ENCODE measurements at places on chromosomes 7 and 10.
A peak's percentile ranks its signal among the peaks of the same experiment; 100 is the strongest.

GRCh38 chr10:13268841-13269240 lies 31.0 kb downstream of the PHYH start:
- DNase-seq, result no peak

DNA sequence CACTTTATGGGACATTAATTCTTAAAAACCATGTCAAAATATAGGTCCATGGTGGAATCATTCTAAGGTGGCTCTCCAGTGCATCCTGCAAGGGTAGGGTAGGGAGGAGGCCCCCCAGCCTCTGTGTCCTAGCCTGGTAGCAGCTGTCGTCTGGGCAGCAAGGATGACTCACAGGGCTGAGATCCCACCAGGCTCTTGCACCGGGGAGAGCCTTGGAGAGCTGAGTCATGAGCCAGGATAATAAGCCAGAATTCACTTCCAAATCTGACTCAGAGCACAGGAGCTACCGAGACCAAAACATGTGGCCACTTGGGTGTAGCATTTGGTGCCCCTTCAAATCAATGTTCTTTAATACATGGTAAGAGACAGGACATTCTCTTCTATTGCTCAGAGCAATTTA lies 298.5 kb downstream of the NEBL start:
- DNase-seq, result peak; percentile 84

DNA sequence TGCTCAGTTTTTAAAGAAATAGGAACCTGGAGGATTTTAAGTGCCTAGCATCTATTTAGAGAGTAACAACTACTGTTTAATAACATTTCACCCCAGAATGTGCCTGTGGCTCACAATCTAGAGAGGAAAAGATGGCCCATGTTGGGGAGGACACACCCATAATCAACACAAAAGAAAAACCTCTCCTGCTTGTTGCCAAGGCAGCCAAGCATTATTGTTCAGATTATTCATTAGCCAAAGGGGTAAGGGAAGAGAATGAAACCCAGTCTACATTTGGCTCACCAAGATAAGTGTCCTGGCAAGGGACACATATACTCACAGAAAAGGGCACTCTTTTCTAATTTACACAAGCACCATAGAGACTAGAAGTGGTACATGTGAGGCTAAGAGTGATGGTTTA lies 17.7 kb upstream of the IFIT1B start:
- no peak for DNase-seq

DNA sequence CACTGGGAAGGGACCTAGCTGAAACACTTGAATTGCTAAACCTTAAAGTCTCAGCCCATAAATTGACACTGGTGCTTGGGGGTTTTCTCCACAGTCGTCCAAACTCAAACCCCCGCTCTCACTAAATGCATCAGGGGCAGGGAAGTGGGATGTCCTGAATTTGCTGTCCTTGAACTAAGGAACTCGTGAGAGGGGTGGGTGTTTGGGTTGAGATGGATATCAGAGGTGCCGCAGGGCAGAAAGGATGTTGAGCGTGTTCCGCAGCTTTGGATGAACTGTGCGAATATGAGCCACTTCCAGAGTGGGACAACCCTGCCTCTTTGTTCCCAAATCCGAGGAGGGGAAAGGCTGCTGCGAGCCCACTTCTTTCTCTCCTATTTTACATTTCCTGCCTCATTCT lies 90.3 kb upstream of the LYZL2 start:
- no peak for DNase-seq

GRCh38 chr10:69464801-69465401 lies 13.6 kb downstream of the TSPAN15 start:
- no peak for DNase-seq

DNA sequence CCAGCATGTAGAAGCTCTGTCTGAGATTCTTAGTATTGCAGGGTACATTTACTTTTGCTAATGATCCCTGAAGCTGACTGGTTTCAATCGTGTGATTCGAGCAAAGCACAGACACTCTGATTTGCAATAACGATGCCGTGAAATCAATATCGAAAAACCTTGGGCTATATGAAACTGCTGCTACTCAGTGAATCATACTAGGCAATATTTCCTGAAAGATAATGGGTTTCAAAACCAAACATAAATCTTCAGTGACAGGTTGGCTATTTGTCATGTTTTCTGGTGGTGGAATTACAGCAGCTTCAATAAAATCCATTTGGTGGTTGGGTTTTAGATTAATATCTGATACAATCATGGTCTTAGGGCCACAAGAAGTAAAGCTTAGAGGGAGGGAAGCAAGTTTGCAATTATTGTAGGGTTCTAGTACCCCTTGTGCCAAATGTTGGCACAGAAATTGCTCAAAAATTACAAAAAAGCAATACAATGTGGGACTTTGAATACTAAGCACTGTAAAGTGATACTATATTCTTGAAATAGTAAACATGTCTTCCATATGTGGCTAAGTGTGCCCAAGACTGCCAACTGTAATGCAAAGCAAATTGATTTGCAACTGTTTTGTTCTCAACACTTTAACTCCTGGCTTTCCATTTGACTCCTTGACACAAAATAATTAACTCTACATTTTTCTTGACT lies 112.4 kb upstream of the JAZF1 start:
- no peak for DNase-seq

DNA sequence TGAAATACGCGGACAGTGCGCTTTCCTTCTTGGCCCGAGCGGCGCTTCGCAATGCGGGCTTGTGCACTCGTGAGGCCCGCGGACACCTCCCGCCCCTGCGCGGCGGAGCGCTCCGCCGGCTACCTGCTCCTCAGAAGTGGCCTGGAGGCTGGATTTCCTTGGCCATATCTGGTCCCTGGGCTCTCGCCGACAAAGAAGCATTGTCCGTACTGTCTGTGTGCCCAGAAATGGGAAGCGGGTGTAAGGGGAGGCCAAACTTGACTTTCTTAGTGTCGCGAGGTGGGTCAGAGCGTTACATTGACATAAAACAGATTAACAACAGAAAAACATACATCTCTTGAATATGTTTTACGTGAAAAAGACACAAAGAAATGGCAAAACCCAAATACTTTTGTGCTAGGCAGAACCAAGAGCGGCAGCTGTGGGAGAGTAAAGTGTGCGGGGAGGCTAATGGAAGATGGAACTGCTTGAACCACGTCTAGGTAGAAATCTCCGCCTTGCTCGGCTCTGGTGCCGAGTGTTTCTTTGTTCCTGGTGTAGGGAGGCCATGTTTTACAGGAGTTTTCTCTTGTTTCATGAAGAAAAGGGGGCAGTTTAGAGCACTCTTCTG lies 1.4 kb downstream of the LANCL2 start:
- DNase-seq, result no peak

DNA sequence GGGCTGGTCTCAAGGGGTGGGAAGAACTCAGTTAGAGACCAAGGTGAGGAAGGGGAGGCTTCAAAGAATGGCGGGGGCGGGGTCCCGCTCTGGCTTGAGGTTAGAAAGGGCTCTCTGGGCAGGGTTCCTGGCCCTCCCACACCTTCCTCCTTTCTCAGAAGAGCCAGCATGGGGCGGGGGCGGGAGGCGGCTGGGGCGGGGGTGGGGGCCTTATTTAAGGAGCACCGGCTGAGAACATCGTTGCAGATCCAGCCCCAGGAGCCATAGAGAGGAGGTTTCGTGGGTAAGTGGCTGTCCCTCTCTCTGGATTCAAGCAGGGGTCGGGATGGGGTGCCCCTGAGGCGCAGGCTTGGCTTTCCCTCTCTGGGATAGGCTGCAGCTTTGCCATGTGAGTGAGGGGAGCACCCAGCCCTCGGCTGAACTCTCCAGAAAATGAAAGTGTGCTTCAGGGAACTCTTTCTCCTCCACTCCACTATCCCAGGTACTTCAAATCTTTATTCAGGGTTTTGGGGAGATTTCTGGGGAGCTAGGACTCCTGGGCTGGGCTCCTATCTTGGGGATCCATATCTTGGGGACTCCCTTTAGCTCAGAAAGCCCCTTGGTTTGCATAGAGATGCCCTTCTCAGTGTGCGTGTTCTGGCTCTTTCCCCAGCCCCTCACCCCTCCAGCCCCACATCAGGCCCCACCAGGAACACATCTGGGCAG lies 3.3 kb upstream of the CUEDC2 start:
- no peak for DNase-seq

GRCh38 chr7:15457990-15458955 lies 103.5 kb downstream of the AGMO start:
- no peak for DNase-seq

DNA sequence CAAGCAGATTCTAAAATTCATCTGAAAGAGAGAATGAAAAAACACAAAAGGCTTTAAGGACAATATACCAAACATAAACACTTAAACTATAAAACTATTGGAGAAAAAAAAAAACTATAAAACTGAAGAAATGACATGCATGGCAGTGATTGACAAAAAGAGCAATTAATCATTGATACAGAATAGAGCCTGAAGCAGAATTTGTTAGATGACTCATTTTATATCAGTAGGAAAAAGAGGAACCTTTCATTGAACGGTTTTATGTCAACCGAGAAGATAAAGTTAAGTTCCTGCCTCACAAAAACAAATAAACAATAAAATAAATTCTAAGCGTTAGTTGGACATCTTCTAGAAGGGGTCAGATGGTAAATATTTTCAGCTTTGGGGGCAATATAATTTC lies 23.3 kb downstream of the NPY start:
- no peak for DNase-seq

DNA sequence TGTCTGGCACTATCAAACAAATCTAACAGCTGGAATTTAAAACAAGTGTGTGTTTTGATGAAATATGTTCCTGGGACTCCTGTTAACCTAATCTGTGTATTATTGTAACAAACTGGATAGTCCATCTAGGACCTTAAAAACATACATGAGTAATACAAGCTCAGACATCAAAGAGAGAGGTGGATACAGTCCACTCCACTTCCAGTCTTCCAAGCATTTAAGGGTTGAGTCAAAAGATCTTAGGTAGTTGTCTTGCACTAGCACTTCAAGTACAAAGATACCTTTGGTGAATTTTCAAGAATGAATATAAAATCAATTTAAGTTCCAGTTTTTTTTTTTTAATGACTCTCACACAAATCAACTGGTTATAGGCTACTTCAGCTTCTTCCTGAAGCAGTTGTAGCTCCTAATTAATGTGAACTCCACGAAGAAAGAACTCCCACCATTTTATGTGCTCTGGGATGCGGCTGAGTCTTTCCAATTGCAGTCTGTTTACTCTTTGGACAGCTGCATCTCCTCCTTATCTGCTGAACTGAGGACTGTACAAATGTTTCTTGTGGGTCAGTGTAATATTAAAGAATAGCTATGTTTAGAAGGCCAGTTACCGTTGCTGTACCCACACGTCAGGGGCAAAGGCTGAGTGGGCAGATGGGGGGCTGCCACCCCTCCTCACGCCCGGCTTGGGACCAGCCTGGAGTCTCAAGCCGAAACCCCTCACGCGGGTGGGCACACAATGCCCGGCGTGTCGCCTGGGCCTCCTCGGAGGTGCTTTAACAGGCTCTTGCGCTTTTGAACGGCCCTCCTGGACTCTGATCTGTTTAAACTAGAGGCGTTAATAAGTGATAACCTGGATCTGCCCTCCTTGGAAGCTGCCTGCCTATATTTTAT lies 2.9 kb upstream of the IGF2BP3 start:
- DNase-seq, result no peak

DNA sequence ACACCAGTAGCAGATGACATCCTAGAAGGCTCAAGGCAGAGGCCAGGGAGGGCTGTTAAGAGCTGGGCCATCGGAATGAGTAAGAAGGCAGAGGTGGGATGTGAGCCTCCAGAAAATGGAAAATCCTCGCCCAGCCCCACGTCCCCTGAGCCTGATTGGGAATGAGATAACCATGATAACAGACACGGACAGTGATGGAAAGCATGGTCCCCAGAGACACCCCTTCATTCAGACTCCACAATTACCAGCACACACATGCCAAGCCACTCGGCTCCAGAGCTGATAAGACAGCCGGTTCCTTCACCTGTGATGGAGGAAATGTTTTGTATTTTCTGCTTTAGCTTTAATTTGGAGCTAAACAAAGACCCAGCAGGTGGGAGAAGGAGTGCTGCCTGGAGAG lies 106.0 kb downstream of the GRID1 start:
- DNase-seq, result no peak

DNA sequence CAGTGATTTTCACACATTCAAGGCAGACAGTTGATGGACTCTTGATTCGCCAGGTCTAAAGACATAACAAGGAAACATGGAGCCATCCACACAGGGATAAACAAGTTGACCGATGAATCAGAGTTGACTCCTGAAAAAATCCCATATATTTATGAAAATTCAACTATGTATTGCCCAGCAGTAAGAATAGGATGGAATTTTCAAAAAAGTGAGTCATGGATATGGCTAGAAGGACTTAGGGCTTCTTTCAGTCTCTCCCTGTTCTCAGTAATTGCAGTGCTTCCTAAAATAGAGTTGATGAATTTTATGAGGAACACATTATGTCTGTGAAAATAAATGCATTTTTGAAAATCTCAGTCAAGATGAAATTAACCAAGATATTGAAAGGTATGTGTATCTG lies 301.2 kb downstream of the PLXDC2 start:
- no peak for DNase-seq

DNA sequence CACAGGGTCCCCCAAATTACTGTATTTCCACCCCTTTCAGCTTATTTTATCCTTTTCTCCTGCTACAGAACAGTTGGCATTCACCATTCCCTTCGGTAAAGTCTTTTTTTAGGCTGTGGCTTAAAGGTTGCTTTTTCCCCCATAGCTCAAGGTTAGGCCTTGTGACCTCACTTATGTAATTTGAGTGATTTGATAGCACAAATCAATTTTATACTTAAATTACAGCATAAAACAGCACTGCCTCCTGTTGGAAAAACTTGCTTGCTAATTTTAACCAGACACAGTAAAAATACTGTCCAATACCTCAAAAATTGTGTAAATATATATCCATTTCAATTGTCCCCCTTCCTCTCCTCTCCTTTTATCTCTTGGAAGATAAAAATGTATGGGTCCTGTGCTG lies 7.1 kb downstream of the GIMAP1 start:
- no peak for DNase-seq

- no peak for DNase-seq
These were observed 60.2 kb downstream of the VCL start for GRCh38 chr10:74058071-74058470.

DNA sequence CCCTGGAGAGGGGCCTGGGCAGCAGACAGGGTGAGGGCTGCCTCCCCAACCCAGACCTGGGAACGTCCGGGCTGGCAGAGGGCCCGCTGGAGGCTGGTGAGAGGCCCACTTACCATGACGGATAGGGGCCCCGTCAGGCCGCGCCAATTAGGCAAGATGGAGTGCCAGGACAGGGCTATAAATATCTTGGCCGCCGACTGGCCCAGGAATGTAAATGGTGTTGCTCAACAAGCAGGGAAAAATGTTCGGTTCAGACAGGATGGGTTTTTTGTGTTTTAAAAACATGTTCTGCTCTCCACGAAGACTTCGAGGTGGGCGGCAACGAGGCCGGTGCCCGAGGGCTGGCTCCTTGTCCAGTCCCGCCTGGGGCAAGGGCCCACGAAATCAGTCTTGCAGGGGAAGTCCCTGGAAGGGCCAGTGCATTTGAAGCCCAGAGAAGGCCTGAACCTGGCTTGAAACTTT lies 35.8 kb upstream of the ELN start:
- DNase-seq, result peak; percentile 82
